ENCODE measurements at places on chromosomes 6 and 20.

GRCh38 chr6:42973926-42974325 lies 5.1 kb downstream of the PEX6 start:
- no peak for DNase-seq

DNA sequence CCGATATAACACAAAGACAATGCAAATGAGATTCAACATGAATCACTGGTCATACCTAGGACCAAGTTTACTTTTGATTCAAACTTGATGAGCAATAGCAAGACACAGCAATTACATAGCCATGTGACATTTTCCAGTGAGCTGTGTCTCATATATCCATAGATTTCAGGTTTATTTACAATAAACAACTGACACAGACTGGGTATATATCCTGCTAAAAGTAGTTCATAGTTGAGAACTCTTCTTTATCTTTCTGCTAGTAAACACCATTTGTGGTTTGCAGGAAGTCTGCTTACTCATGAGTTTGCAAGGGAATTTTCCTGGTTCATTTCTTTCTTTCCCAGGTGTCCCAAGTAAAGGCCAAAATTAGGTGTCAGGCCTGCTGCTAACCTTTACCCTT lies 343.4 kb downstream of the KIF16B start:
- no peak for DNase-seq

GRCh38 chr6:31697555-31697954 lies 5.6 kb downstream of the ABHD16A start:
- no peak for DNase-seq

DNA sequence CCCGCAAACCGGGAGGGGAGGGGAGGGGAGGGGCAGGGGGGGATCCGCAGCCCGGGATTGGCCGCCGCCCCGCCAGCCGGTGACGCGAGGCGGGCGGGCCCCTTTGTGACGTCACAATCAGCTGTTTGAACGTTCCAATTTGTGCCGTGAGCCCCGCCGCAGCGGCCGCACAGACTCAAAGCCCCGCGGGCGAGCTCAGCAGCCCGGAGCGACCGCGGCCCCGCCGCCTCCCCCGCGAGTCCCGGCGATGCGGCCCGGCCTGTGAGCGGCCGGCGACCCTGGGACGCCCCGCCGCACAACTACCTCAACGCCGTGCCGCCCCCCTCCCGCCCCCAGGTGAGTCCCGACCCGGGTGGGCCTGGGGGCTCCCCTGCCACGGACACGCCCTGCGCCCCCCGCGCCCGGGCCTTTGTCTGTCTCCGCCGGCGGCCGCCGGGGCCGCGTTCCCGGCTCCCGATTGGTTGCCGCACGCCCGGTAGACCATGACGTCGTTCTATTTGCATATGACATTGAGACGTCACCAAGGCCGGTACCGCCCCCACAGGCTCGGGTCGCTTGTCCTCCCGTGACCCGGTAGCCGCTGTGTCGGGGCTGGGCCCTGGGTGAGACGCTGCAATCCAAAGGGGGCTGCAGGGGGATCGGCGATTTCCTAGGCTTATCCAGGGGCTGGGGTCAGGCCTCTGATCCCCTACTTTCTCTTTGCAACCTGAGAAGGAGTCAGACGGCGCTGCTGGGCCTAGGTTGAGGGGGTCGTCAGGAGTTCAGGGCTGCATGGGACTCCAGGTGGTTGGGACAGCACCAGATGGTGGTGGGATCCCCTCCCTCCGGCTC lies at the start of gene TP53INP2:
Gene TP53INP2, plus strand, starts transcription at position 168 of the 831 bp plus-strand sequence. CDS start 4,396 bp downstream, outside the sequence.
- DNase-seq = peak; percentile 86

DNA sequence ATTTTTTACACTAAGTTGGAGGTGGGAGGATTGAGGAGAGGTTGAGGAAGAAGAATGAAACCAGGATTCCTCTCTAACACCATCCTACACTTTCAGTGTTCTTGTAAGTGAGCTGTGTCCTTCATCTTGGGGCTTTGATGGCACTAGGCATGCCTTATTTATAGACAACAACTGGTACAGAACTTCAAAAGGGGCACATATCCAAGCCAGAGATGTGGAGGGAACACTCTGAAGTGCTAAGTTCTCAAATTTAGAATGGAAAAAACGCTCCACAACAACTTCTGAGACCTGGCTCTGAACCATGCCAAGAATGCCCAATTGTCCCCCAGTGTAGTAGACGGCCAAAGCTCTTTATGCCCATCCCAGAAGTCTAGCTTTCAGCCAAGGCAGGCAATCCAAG lies 16.2 kb upstream of the PKHD1 start:
- DNase-seq = no peak

Measured in NCI-H1048 (cell line).